Prostate gland (tissue), 2 donors: ENCODE measurements at places on chromosomes 4 and X. TPM values are rescaled to one million over a fixed set of nuclear protein-coding genes. Genes with fewer than 3 reads are reported as not detected.

Gene FAM200B
- total RNA-seq = 52.5 TPM

Gene ADH6
- not detected for total RNA-seq

Gene IRS4
- total RNA-seq = 1.3 TPM

Gene POF1B
- total RNA-seq = 3.6 TPM

Gene SORCS2
- total RNA-seq = 4.4 TPM

Gene LEF1
- total RNA-seq = 22.4 TPM

Gene NEK1
- 5.0 TPM for total RNA-seq

Gene SOX3
- total RNA-seq = not detected

Gene BEX1
- 19.8 TPM for total RNA-seq

Gene TBC1D19
- total RNA-seq = 19.9 TPM

Gene ADH4
- total RNA-seq = not detected

Gene PPEF2
- not detected for total RNA-seq

Gene NIPAL1
- 5.4 TPM for total RNA-seq

Gene GPC3
- 2.7 TPM for total RNA-seq

Gene RS1
- not detected for total RNA-seq

Gene TRIM2
- 54.5 TPM for total RNA-seq

Gene ERAS
- total RNA-seq = not detected

Gene DUX4
- not detected for total RNA-seq

Gene SORBS2
- total RNA-seq = 242 TPM

Gene MTCP1
- total RNA-seq = 15.8 TPM

Gene MAGEA9B
- total RNA-seq = not detected

Gene DDIT4L
- 0.85 TPM for total RNA-seq

Gene CWH43
- total RNA-seq = 118 TPM

Gene GLRA2
- not detected for total RNA-seq

Gene RAB39B
- total RNA-seq = 3.6 TPM

Gene ACSL4
- total RNA-seq = 22.9 TPM

Gene ESX1
- total RNA-seq = not detected

Gene TLR10
- 0.68 TPM for total RNA-seq

Gene NEXMIF
- 4.7 TPM for total RNA-seq

Gene POU4F2
- not detected for total RNA-seq

Gene KLF8
- 5.6 TPM for total RNA-seq
